ENCODE measurements at places on chromosomes 2 and 18.

GRCh38 chr2:128408349-128409305, 90.0 kb upstream of the HS6ST1 start:
- no peak for DNase-seq

- DNase-seq: no peak
Measured at GRCh38 chr2:6929196-6929819, 12.1 kb downstream of the RNF144A start.

DNA sequence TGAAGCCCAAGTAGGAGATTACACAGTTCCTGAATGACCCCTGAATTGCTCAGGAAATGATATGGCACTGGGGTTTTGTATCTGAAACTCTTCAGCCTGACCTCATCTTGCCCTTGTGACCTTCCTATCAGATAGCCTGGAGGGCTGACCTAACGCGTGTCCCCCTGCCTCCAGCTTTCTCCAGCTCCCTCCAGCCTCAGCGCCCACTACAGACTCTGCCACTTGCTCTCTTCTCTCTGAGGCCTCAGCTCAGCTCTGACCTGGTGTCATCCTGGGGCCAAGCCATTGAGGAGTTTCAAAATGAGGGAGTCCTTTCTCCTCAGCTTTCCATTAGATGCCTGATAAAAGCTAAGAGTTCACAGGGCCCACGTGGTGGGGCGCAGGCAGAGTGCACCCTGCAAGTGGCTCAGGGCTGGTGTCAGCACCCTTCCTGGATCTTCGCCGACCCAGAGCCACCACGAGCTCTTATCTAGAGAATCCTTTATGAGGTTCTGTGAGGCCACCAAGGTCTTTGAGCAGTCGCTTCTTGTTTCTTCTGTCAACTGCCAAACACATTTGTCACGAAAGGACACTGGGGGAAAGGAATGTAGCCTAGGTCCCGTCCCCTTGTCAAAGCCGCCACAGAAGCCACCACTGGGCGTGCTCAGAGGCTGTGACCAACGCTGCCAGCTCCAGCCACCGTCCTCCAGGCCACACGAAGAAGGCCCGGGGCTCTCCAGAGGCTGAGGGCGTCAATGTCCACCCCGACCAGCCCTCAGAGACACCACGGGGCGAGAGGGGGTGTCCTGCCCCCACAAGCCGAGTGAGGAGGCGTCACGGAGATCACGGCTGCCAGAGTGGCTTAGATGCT, 131.3 kb upstream of the GPC1 start:
- no peak for DNase-seq

GRCh38 chr2:1743396-1744150, 742 bp downstream of the PXDN start:
- no peak for DNase-seq

GRCh38 chr2:235937936-235938335, 230.2 kb downstream of the GBX2 start:
- no peak for DNase-seq

DNA sequence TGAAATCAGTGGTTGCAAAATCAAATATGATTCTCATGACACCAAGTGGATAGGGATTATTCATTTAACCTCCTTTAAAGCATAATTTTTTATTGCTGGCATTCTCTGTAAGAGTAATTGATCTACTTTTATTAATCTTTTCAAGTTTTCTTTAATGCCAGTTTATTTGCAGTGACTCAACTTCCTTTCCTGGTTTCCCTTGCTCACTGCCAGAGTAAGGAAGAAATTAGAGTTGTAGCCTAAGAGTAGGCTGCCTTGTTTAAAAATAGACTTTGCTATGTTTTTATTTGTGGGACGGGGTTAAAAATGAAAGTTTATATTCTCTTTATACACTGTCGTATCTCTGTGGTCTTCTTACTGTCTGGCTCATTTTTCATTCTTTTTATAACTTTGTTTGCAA, 148.6 kb downstream of the WDR7 start:
- DNase-seq: no peak

DNA sequence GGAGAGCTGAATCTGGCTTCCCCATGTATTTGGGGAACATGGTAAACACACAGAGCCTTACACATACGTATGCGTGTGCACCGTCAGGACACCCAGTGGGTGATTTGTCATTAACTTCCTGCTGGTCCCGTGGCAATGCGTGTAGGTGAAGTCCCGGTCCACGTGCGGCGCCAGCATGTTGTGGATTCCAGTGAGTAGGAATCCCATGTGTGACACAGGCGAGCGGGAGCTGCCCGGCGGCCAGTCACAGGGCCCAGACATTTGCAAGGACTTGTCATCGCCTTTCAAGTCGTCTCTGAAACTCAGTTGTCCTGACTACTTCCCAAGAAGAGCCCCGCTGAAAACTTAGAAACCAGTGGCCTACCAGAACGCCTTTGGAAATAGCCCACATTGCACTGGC, 102.0 kb downstream of the RNF144A start:
- DNase-seq: no peak
